ENCODE measurements at places on chromosomes 12 and 14.

DNA sequence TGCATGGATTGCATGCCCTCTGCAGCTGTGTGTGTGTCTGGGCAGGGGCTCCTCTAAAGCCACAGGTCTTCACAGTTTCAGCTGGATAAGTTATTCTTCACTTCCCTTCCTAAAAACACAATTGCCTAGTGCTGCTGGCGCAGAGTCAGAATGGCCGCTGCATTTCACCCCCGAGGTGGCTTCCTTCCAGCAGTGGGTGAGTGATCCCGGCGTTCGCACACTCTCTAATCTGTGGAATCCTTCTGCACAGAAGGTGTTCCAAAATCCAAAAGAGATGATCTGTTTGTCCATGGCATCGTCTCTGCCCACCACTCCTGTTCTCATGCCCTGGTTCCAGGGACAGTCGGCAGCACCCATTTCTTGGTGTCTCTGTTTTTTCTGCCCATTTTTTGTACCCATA, 340.7 kb downstream of the DPF3 start:
- DNase-seq = no peak

GRCh38 chr12:5434647-5435560, 3.0 kb downstream of the NTF3 start:
- no peak for DNase-seq

DNA sequence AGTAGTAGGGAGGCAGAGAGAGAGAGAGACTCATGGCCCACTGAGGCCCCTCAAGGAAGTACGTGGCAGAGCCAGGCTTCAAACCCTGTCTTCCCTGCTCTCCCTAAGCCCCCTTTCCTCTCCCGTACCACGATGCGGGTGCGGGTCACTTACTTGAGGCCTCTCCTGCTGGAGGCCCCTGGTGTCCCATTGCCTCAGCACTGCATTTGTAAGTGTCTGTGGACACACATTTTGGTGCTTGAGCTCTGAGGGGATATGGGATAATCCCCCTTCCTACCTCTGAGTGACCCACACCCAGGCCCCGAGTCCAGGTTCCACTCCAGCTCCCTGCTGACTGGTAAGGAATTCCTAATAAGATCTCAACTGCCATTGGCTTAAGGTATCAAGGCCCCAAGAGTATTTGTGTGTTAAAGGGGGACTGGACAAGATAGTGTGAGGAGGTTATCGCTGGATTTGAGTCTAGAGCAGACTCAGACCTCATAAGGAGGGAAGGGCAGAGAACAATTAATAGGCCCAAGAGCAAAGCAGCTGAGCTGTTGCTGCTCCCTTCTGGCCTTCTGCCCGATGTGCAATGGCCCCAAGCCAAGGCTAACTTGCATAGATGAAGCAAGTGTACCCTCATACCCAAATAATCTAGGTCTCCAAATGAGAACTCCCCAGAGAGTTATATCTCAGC, 71.9 kb downstream of the CRACR2A start:
- no peak for DNase-seq

GRCh38 chr14:75139185-75139584, 12.3 kb upstream of the NEK9 start:
- DNase-seq = no peak

DNA sequence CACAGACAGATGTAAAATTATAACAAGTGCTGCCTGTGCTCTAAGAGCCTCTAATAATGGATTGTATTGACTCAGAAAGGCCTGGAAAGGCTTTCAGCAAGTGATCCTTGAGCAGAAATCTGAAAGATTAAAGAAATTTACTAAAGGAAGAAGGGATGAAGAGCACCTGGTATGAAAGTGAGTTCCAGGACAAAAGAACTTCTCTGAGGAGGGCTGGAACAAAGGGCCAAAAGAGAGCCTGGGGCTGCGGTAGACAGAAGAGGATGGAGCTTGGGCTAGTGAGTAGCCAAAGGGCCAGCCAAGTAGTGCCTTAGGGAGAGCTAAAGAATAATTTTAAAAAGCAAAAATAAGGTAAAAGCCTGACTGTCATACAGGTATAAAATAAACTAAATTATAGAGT, 44.0 kb downstream of the BCAT1 start:
- no peak for DNase-seq

GRCh38 chr12:53069621-53070410, 9.4 kb downstream of the SPRYD3 start:
- DNase-seq = no peak

DNA sequence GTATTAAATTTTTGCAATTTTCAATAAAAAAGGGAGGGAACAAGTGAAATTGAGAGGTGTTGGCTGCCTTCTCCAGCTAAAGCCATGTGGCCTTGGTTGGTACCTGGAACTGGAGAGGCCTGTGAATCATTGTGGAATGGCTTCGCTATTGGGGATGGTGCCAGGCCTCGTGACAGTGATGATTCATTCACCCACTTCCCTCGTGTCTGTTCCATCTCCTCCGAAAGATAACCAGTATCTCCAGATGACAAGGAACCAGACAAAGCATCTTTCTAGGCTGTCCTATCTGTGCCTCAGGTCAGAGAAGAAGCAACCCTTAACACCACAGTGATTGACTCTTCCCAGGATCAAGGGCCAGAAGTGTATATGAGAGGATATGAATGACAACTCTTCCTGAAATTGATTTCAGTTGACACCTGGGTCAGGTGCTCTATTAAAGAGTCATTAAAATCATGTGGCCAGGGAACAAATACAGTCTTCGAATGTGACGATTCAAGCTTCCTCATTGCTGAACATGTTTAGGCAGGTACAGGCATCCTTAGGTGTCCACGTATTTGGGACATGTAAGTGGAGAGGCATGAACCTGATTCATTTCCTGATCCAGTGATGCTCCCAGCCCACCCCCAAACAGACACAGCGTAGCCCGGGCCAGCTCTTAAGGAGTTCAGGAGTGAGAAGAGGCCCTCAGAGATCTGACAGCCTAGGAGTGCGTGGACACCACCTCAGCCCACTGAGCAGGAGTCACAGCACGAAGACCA, at the start of gene RNASE7:
Gene RNASE7 (plus strand): TSS at position 687 of the 758 bp plus-strand sequence. CDS start 631 bp downstream, outside the sequence.
- no peak for DNase-seq

DNA sequence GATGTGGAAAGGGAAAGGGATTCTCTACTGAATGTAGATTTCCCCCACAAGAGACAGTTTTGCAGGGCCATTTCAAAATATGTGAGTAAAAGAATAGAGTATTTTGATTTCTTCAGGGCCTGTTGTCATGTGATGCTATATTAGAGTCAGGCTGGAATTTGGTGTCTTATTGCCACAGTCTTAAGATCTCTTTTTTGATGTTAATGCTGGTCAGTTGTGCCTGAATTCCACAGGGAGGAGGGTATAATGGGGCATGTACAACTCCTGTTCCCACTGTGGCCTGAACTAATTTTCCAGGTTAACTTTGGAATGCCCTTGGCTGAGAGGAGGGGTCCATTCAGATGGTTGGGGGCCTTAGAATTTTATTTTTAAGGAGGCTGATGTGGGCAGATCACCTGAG, 111.0 kb upstream of the MAX start:
- DNase-seq = no peak

GRCh38 chr14:93709249-93709648, 79.0 kb downstream of the PRIMA1 start:
- no peak for DNase-seq

GRCh38 chr14:49497725-49498348, 88.3 kb downstream of the RPS29 start:
- no peak for DNase-seq

DNA sequence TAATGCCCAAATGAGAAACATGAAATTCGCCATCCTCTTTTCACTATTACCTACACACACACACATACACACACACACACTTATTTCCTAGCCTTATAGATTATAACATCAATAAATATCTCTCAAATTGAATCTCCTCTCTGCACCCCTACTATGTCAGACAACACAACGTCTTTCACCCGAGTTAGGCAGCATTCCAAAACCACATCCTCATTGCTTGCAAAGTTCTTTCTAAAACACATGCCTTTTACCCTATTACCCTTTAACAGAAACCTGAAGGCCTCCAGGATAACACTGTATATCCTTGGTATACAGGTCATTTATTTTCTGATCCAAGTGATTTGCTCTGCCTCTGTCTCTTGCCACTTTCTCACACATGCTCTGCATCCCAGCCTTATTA, 56.3 kb downstream of the KCNH5 start:
- DNase-seq = no peak

DNA sequence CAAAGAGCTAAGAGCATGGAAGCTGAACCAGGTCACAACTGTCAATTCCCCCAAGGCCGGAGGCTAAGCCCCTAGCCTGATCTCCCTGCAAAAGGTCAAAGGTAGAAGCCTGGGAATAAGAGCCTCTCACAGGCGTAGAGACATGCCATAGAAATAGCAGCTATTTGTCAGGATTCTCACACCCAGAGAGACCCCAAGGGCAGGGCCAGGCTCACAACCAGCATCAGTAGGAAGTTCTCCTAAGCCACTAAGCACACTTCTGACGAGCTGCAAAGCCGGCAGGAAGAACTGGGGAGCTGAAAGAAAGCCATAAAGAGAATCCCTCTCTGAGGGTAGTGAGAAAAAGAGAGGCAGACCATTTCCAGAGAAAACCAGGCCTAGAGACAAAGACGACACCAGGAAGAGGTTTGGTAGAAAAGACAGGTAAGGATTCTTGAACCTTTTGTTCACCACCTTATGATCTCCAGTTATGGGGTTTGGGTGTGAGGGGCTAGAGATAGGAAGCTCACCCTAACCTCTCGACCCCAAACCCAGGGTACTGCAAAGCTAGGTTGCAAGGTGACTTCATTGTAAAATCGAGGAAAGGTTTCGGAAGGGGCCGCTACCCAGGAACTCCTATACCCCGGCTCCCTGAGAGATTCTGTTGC, 1.0 kb downstream of the SMARCC2 start:
- DNase-seq = no peak

GRCh38 chr14:66680216-66680615, 172.3 kb downstream of the GPHN start:
- no peak for DNase-seq

DNA sequence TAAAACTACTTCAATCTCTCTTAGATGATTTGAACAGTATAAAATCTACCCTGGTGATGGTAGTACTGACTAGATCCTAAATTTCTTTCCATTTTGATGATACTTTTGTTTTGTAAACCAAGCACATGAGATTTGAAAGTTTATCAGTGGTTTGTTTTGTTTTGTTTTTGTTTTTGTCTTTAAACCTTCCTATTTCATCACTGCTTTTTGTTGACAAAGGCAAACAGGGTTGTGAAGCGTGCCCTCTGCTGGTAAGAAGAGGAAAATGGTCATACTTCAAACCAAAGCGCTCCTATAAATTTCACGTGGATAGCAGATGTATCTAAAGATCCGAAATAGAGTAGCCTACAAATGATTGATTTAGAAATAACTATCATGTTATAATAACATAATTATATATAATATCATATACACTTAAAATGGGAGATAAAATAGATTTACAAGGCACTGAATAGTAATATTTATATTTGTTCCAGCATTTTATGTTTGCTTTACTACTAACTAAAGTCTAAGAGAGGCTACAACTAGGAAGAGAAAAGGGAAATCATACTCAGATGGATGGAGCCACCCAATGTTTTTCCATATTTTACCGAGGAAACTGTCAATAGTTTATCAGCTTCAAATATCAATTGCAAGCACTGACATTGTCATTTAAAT, 254.0 kb upstream of the USP15 start:
- DNase-seq = no peak

GRCh38 chr14:96581026-96581425, 78.8 kb downstream of the PAPOLA start:
- DNase-seq = no peak

GRCh38 chr12:5451251-5451650, 19.3 kb downstream of the NTF3 start:
- no peak for DNase-seq

DNA sequence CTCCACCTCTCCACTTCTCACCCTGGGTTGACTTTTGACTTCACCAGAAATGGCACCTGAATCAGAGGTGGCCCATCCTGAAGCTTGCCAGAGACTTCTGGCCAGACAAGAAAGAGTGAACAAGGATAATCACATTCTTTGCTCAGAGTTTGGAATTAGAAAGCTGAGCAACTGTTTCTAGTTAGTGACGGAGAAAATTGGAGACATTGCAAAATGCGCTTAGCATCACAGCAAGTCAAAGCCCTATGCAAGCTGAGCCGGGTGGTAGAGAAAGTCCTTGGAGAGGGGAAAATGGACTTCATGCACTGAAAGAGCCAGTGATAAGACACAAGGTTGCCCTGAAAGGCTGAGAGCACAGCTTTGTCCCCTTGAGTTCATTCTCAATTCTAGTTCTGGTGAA, 161.8 kb downstream of the PAH start:
- DNase-seq = no peak

DNA sequence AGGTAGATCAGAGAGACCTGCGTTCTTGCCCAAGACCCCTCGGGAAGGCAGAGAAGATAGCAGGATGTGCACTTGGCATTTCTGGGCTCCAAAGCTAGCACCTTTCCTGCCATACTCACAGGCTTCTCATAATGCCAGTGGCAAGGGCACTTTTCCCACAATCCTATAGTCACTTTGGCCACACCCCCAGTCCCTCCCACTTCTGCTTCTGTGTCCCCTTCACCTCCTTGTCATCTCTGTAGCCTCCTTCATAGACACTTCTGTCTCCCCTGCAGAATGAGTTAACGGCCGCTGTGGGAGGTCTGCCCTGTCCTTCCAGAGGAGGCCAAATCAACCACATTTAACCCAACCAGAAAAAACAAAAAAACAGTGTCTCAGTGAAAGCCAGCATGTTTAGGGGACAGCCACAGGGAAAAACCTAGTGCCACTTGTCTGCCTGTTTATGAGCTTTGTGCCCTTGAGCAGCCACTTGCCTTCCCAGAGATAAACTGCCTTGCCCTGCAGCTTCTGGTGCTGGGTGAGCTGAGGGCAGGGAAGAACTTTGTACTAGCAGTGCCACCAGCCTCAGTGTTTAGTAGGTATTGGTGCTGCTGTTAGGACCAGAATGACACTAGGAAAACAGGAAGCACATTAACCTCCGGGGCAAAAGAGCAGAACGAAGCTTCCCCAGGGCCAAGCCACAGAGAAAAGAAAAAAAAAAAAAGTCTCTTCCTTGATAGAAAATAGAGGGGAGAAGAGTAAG, 193.0 kb upstream of the PWP1 start:
- no peak for DNase-seq

DNA sequence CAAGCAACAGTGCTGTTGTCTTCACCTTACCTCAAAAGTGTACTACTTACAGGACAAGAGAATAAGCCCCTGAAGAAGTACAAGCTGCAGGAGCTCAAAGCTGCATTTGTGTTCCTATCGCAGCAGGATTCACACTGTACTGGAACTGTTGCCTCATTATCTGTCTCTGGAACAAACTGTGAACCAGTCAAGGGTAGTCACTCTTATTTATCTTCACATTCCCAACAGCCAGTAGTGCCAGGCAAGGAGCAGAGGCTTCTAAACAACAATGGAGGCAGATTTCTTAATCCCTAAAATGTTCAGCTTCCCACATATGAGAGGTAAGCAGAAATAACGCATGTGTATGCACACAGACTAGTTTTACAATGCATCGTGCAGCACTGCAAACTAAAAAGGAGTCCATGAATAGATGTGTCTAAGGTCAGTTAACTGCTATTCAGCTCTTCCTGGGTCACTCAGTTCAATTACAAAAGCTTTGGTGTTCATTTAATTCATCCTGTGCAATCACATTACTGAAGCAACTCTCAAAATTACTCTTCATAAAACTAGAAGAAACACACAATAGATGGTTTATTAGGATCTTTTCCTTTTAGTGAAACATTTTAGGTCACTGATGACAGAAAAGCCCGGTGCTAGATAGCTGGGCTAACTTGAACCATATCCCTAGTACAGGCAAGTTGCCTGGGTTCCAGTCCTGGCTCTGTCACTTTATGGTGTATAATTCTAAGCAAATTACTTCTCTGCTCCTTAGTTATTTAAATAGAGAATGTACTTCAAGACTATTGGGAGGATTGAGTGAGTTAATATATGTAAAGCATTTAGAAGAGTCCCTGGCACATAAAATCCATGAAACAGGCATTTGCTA, 2.7 kb downstream of the APPL2 start:
- DNase-seq = no peak

- DNase-seq = no peak
Observed at GRCh38 chr12:19222558-19222957, 93.0 kb downstream of the PLEKHA5 start.

Data from T-helper 17 cell (primary cell).